ENCODE measurements at places on chromosomes 12 and 14.

GRCh38 chr12:91565246-91565645 lies 382.6 kb upstream of the DCN start:
- DNase-seq, result no peak

- no peak for DNase-seq
These were observed 19.1 kb downstream of the HELB start for GRCh38 chr12:66321435-66321834.

DNA sequence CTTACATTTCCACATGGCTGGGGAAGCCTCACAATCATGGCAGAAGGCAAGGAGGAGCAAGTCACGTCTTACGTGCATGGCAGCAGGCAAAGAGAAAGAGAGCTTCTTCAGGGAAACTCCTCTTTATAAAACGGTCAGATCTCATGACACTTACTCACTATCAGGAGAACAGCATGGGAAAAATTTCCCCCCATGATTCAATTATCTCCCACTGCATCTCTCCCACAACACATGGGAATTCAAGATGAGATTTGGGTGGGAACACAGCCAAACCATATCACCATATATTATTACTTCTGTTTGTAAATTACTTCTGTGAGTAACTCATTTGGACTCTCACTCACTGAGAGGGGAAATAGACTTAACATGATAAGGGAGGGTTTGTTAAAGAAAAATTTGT lies 1496.8 kb upstream of the TMEM132C start:
- DNase-seq, result no peak

GRCh38 chr14:67994531-67994930 lies 175.0 kb downstream of the RAD51B start:
- no peak for DNase-seq

DNA sequence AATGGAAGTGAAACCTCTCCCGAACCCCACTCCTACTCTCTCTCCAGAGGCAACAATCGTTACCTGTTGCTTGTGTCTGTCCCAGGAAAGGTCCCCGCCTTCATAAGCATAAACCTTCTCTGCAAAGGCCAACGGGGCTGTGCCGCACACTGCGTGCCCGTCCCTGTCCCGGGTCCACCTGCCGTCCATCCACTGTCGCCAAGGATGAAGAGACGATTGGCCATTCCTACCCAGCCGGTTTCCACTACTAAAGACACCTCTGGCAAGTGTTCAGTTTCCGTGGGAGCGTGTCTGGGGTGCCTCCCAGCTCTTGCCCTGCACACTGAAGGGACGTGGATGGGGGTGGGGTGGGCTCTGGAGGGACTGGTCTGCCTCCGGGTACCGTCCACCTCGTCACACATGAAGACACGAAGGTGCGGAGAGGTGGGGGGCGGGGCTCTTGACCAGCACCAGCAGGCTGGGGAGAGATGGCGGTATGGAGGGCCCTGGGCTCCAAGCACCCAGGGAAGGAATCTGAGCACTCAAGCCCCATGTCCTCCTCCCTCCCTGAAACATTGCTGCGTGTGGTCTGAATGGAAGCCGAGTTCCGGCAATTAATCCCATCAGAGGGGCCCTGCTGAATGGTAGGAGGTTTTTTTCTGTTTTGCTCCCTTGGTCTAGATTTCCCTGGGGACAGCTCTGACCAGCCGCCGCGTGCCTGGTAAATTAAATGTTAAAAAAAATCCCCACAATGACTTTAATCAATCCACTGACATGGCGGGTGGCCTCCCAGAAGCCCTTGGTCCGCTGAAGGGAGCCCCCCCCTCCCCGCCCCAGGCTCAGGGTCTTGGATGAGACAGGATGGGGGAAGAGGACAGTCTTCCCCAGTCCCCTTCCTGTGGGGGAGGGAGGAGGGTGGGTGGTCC lies 4.1 kb upstream of the KIF26A start:
- DNase-seq, result no peak

- no peak for DNase-seq
These were observed 55.8 kb downstream of the BEGAIN start for GRCh38 chr14:100531152-100532121.

GRCh38 chr12:131130311-131130911 lies 176.7 kb downstream of the ADGRD1 start:
- no peak for DNase-seq

GRCh38 chr12:5376591-5377207 lies 55.2 kb upstream of the NTF3 start:
- DNase-seq, result no peak

- no peak for DNase-seq
These were observed 401.8 kb downstream of the PDZRN4 start for GRCh38 chr12:41589878-41590277.

DNA sequence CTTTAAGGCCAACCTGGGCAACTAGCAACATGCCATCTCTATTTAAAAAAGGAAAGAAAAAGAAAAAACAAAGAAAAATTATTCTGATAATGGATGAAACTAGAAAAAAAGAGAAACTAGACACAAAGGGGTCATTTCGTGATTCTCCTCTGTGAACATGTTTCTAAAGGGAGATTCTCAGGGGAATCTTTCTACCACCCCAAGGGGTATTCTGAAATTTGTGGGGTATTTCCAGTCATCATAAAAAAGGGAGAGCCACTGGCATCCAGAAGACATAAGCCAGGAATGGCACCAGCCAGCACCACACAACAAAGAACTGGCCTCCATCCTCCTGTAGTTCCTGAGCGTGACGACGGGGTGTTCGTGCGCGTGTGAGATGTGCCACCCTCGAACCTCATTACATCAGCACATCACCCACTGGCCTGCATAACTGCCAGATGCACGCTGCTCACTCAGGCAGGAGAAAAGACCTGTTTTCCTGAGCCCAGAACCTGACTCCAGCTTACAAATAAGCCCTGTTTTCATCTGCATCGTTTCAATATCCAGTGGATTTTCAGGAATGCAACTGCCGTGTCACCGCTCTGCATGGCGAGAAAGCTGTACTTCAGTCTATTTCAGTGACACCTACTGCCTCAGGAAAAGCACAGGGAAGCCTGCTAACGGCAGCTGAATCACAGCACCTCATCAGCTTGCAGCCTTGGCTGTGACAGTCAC lies 23.9 kb downstream of the STX2 start:
- no peak for DNase-seq

DNA sequence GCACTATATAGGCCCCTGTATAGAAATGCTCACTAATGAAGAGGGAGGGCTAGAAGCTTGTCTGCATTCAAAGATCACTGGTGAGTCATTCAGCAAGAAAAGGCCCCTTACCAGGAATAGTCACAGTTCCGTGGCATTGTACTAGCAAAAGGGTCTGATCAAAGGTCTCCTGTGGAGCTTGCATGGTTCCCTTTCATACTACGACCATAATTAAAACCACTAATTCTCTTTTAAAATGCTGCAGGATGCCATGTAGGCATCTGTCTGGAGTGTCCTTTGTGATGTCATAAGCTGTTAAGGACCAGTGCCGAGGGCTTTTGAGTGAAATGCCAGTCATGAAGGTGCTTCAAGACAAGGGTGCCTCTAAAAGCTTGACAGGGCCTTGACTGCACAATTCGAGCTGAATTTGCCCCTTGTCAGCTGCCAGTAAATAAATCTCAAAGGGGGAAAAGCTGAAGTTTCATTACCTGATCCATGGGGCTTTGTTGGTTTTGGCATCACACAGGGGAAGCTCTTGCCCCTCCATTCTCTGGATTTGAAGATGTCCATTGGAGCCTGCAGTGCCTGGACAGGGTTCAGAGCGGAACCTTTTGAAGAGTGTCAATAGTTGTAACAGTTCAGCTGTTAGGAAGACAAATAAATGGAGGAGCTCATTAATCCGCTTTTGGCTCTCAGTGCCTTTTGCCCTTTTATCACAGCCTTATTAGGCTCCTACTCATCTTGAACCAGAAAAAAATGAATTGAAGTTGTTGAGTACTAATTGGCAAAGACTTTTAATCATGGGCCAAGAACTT lies 69.1 kb downstream of the TMEM260 start:
- no peak for DNase-seq

DNA sequence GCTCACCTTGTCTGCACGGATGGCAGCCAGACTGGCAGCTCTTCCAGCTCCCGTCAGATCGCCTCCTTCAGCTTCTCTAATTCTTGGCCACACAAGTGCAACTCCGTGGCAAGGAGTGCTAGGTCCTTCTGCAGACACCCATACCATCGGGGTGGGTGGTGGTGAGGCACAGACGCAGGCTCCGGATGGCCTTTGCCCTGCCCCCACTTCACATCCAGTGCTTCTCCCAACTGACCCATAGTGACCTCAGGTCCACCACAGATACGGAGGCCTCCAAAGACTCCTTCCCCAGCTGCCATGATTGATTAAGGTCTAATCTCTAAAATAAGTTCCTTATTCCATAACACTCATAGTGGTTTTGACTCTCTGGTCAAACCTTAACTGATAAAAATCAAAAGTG lies 19.9 kb upstream of the CD27 start:
- no peak for DNase-seq

- peak; percentile 48 for DNase-seq
These were observed 21.0 kb upstream of the RNASE2 start for GRCh38 chr14:20934148-20934762.

DNA sequence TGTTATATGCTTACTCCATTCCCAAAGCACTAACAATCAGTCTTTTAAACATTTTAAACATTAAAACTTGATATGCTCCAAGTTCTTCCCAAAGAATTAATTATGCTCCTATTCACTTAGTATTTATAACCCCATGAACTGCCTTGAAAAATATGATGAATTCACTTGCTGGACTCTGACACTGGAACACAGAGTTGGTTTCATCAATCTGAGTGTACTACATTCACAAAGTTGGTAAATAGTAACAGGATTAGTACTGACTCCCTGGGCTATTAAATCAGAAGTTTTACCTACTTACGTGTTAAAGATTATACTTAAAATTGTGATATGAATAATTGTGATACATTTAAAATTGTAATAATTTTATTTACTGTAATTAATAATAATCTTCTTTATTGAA lies 17.3 kb upstream of the MYF6 start:
- DNase-seq, result no peak

- DNase-seq, result no peak
These were observed 144.9 kb upstream of the FGD4 start for GRCh38 chr12:32254260-32254956.

GRCh38 chr12:24244801-24245200 lies 295.3 kb upstream of the SOX5 start:
- no peak for DNase-seq

GRCh38 chr12:121905746-121906145 lies 12.6 kb upstream of the CFAP251 start:
- no peak for DNase-seq

DNA sequence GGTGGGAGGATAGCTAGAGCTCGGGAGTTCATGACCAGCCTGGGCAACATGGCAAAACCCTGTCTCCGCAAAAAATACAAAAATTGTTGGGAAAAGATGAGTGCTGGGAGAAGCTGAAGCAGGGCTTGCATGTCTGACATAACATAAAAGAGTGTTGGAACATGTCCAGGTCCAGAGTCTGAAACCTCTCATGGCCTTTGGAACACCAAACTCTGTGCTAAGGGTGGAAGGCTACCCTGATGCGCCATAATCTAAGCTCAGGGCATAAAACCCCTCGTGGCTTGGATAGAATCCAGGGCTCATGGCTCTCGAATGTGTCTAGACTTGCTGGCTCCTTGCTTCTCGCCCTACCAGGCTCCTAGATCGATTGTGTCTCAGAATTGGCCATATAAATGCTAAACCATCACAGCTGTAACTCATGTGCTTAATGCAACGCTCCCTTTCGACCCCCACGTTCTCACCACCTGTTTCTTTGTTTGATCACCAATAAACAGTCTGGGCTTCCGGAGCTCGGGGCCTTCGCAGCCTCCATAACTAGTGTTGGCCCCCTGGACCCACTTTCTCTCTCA lies 6.7 kb upstream of the CLEC7A start:
- no peak for DNase-seq

- no peak for DNase-seq
These were observed 39.9 kb downstream of the DNAI7 start for GRCh38 chr12:25155022-25155576.

DNA sequence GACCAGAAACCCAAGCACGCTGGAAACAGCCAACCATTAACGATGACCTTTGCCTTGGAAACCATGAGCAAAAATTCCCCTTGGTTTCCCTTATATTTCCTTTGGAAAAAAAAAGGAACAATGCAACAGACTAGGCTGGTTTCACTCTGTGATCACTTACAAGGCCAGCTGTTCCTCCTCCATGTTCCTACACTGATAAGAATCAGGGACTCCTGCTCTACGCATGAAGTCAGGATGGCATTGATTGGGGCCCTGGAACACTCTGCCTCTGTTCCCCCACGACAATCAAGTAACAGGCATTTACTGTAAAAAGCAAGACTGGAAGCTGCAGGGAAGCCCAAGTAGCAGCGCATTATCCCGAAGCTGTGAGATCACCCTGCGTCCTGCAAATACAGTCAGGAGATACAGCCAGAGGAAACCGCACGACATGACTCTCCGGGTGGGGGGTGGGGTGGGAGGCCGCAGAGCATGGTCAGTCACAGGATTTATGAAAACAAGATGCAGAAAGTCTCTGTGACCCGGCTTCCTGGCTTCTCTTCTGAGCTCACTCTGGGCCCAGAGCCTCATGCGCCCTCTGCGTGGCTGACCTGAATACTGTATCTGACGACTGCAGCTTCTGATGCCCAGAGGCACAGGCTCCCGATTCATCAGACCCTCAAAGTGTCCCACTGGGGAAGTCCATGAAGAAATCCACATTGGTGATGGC lies 31.1 kb downstream of the SSH1 start:
- DNase-seq, result no peak

DNA sequence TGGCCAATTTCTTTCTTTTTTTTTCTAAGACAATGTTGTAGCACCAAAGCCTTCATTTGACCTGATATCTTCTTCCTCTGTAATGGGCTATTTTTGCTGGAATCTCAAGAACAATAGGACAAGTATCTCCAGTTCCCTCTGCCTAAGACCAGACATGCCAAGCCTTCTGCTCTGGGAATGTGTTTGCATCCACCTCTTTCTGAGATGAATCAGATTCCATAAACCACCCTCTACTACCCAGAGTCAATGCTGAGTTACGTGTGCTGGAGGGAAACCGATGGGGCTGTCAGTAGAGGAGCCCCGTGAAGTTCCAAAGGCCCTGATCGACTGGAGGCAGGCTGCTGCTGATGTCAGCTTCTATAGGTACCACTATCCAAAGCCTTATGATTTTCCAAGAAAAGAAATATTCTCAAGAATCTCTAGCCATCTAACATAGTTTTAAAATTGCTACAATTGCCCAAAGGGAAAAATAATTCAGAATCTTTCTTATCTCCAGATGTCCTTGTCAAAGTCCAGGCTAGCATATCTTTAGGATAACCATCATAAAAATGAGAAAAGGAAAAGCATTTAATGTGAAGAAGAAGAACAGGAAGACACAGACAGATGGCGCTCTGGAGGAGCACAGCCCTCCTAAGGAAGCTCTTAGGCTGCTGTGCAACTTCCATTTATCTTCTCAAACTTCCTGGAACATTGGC lies 101.9 kb downstream of the SLC8A3 start:
- DNase-seq, result peak; percentile 11

DNA sequence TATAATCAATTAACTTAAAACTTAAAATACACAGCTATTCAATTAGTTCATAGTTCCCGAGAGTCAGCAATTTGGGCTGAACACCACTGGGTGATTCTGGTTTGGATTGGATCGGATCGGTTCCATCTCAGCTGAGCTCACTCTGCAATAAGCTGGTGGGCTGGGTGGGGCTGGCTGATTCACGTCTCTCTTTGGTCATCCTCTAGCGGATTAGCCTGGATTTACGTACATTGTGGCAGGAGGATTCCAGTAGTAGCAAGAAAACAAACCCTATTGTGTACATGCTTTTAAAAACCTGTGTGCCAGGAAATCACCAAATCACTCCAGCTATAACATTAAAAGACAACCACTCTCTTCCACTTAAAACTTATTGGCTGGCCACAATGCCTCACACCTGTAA lies 3.2 kb upstream of the CLEC4C start:
- no peak for DNase-seq

GRCh38 chr12:123840765-123841425 lies 78.8 kb downstream of the DNAH10 start:
- DNase-seq, result no peak

- no peak for DNase-seq
These were observed 453.9 kb upstream of the MGAT4C start for GRCh38 chr12:86710109-86710508.
